Eye (tissue), 1 donor: ENCODE measurements at places on chromosomes 7 and 10.

GRCh38 chr10:75377869-75378268 lies 23.7 kb downstream of the ZNF503 start:
- DNase-seq, result no peak

DNA sequence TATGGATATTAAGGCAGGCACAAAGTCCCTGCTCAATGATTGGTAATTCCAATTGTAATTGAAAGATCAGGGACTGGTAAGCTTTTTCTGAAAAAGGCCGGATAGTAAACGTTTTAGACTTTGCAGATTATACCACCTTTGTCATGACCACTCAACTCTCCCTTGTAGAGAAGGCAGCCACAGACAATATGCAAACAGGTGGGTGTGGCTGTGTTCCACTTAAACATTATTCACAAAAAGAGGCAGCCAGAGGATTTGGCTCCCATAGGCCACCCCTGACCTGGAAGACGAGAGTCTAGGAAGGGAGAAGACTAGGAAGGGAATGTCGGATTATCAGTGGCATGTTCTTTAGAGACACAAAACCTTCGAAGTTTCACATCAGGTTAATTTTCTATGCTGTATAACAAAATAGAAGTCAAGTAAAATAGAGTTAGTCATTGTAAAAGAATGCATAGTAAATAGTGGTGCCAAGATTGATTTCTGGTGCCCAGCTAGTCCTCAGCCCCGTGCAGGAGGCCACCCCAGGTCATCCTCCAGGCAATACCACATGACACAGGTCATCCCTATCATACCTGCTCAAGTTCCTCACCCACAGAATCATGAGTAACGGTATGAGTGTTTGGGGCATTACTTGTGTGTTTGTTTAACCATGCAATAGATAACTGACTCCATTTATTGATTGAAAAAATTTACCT lies 193.8 kb downstream of the PLPP4 start:
- no peak for DNase-seq

GRCh38 chr10:101018600-101019439 lies 12.1 kb downstream of the PDZD7 start:
- DNase-seq, result peak; percentile 92

GRCh38 chr10:1410469-1411395 lies 326.6 kb downstream of the ADARB2 start:
- no peak for DNase-seq

DNA sequence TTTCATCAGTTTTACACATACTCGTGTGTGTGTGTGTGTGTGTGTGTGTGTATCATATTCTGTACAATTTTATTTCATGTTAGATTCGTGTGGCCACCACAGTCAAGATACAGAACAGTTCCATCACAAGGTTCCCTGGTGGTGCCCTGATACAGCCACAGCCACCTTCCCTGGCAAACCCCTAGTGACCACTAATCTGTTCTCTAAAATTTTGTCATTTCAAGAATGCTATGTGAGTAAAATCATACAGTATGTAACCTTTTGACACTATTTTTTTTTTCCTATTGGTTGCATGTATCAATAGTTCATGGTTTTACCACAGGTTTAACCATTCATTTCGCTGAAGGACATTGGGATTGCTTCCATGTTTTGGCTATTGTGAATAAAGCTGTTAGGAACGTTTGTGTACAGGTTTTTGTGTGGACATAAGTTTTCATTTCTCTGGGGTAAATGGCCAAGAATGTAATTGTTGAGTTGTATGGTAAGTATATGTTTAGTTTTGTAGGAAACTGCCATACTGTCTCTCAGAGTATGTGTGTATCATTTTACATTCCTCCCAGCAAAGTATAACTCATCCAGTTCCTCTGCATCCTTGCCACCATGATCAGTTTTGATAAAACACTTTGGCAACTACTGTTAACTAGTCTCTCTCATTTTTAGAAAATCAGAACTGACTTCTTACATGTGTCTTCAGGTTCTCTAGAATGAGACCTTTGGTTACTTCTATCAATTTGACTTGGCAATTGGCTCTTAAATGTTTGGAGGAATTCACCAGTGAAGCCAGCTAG lies 20.6 kb downstream of the KLHDC10 start:
- DNase-seq, result no peak

DNA sequence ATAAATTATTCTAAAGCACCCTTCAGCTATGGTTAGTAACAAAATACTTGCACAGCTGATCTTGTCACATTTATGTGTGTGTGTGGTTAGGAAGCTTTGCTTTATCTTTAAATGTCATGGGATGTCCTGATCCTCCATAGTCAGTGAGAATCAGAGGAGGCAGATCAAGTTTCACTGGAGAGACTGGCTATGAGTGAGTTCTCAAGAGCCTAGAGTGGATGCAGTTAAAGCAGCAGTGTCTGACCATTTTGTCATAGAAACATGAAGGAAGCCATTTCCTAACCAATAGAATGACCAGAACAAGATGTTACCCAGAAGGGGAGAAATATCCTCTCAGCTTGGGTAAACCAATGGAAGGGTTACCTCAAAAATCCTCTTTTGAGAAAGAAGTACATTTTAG lies 207.2 kb upstream of the DKK1 start:
- DNase-seq, result no peak

- no peak for DNase-seq
These were observed 185.9 kb downstream of the RAB11FIP2 start for GRCh38 chr10:117860823-117861222.

GRCh38 chr7:117719377-117719776 lies 153.9 kb downstream of the CTTNBP2 start:
- DNase-seq, result no peak

- DNase-seq, result no peak
These were observed 58.9 kb downstream of the ABI1 start for GRCh38 chr10:26801831-26802230.

DNA sequence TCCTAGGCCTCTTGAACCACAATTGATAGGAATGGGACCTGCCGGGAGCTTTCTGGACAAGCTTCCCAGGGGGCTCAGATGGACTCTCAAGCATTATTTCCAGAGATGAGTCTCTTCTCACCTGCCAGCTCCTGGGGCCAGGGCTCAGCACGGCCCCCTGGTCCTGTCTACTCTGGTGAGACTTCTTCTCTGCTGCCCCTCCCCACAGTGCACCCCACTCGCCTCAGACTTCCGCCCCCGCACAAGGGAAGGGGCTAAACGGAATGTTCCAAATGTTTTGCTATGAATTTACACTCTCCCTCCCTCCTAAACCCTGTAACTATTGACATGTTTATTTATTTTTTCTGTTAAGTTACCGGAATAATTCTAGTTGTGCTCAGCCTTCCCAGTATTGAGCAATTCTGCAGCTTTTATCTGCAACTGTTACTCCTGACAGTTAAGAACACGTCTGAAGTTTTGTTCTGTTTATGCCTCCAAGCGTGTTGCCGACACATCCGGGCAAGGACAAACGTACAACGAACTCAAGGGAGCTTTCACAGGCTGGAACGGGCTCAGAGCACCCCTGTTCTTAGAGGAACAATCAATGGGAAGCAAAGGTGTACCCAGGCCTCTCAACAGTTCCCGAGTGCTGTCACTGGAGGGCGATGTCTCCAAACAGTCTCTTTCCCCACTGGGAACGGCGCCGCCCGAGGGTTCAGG lies 55.2 kb downstream of the FHIP2A start:
- DNase-seq, result peak; percentile 89

DNA sequence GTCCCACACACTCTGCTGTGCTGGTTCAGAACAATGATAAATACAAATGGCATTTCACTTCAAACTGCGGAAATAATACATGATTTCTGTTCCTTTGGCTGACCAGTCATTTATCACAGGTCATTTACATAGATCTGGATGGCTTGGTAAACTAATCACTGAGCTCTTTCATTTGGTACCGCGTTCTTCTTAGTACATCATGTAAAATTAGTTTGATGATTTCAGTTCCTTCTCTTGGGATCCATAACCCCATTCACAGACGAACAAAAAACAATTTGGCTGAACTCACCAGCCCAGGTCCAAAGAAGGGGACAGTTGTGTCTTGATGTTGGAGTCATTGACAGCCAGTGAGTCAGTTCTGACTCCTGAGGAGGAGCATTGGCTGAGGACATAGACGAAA lies 689.8 kb downstream of the INHBA start:
- DNase-seq, result no peak

DNA sequence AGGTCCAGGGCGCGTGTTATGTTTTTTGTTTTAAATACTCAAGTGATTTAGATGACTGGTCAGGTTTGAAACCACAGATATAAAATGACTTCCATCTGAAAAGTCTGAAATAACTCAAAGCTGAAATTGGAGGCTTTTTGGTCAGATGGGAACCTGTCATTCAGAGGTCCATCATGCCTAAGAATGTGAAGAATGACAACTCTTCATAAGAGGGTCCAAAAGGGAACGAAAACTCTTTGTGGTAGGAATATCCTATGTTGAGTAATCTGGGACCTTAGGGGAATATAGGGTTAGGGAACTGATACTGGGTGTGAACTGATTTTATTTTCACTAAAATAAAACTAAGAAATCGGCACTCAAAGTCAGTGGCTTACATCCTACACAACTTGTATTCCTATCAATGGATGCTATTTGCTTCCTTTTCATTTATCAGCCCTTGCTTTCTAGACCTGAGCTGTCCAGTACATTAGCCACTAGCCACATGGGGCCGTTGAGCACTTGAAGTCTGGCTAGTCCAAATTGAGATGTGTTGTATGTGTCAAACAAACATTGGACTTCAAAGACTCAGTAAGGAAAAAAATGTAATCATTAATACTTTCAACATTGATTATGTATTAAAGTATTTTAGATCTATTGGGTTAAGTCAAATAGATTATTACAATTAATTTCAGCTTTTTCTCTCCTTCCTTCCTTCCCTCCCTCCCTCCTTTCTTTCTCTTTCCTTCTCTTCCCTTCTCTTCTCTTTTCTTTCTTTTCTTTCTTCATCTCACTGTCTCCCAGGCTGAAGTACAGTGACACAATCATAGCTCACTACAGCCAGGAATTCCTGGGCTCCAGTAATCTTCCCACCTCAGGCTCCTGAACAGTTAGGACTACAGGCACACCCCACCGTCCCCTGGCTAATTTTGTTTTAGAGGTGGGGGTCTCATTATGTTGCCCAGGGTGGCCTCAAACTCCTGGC lies 56.5 kb upstream of the KDM7A start:
- no peak for DNase-seq

DNA sequence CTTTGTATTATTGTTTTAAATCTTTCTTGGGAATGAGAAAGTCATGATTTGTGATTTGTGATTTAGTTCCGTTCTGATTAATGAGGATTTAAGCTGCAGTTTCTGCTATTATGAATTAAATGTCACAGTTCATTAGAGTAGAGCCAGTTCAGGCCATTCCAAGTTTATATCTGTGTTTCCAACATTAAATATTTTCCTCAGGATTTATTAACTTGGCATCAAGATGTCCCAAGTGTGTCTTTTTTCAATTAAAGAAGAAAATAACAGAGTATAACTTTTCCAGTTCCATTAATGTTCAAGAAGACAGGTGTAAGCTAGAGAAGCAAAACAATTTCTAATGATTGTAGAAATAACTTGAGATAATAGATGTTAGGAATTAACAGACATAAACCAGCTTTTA lies 1183.2 kb upstream of the CELF2 start:
- DNase-seq, result no peak

DNA sequence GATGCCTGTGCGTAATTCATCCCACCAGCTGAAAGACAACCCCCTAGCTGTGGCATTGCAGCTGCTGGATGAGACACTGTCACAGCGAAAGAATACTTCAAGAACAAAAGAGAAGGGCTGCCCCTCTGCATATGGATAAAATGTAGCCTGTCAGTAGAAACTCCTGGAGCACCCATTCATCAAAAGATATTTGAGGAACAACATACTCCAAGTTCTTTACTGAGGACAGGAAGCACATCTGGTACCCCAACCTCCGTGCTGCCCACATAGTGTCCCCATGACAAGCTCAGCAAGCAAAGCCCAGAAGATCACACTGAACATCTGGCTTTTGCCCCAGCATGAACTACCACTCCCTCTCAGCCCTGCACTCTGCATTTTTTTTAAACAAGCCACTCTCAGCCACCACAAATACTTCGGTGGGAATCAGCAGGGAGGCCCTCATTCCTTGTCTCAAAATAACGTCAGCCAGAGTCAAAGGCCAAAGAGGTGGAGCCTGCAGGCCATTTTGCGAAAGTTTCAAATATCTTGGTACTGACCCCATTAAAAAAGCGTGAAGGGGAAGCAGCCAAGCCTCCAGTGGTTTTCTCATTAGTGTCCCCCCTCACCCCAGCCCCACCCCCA lies 1.7 kb downstream of the CREB3L2 start:
- peak; percentile 91 for DNase-seq

GRCh38 chr10:46247808-46248569 lies 38.8 kb upstream of the ANTXRL start:
- DNase-seq, result no peak

GRCh38 chr10:6280291-6280690 lies 77.6 kb downstream of the PFKFB3 start:
- DNase-seq, result no peak

- peak; percentile 78 for DNase-seq
These were observed 74.1 kb upstream of the HDAC9 start for GRCh38 chr7:18421297-18422002.

DNA sequence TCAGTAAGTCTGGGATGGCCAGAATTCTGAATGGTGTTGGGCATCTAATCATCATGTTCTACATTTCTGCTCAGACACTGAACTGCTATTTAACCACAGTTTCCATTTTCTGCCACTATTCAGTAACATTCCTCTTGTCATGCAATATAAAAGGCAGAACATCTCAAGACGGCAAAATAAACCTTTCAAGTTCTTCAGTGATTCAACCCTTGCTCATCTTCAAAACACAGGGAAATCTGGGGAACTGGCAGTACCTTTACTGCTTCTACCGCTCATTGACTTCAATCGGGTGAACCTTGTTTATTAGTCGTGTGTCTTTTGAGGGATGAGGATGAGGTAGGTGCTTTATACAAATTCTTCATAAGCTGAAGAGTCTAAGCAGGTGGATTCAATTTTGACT lies 184.7 kb upstream of the ANK3 start:
- DNase-seq, result no peak

GRCh38 chr7:11213266-11213665 lies 239.6 kb downstream of the PHF14 start:
- no peak for DNase-seq

DNA sequence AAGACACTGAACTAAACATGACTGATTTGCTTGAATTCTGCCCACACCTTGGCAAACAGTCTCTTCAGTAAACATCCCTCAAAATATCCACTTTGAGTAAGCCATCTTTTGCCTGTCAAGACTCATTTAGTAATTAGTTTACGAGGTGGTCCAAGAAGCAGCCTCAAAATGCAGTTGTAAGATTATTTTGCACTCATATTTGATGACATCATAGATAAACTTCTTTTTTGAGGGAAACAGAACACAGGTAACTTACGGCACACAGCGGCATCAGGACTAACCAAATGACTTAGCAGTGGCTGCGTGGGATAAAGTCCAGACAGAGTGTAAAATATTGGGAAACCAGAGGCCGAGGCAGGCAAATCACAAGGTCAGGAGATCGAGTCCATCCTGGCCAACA lies 41.8 kb upstream of the STEAP1B start:
- no peak for DNase-seq
